ENCODE measurements at places on chromosomes 1 and 21.
A peak's percentile ranks its signal among the peaks of the same experiment; 100 is the strongest.

DNA sequence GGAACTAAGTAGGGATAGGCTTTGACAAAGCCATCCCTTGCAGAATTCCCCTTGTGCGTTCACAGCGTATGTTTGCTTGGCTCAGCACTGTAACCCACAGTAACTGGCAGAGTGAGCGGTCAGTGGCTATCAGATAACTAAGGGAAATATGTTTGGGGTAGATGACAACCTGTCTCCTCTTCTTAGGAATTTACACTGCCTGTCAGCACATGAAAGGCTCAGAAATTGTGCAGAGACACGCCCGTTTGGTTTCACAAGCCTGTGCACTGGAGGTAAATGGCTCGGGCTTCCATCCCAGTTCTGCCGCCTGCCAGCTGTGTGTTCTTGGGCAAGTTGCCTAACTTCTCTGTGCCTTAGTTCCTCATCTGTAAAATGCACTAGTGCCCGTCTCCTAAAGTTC lies 101.2 kb downstream of the PRDM2 start:
- DNase-seq: no peak

- no peak for DNase-seq
Measured at GRCh38 chr1:87106867-87107266, 192.4 kb downstream of the HS2ST1 start.

- DNase-seq: no peak
Measured at GRCh38 chr1:153939476-153939875, 7.0 kb downstream of the DENND4B start.

- no peak for DNase-seq
Measured at GRCh38 chr1:40742363-40743061, 41.1 kb upstream of the KCNQ4 start.

- DNase-seq: no peak
Measured at GRCh38 chr1:83026745-83027144, 972.2 kb downstream of the TTLL7 start.

DNA sequence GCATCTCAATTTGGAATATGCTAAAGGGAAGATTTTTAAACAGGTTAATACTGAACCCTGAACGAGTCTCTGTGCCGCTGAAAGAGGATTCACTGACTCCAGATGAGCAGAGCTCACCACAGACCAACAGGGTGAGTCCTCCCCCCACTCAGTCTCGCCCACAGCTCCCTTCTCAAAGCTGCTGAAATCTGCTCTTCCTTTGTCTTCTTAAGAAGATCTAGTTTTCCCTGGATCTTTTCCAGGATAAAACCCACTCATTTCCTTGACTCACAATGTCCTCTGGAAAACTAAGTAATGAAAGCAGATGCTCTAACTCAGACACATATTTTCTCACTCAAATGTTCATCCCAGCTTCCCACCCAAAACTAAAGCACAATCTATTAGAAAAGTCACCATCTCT lies 447.0 kb upstream of the PKN2 start:
- DNase-seq: no peak

DNA sequence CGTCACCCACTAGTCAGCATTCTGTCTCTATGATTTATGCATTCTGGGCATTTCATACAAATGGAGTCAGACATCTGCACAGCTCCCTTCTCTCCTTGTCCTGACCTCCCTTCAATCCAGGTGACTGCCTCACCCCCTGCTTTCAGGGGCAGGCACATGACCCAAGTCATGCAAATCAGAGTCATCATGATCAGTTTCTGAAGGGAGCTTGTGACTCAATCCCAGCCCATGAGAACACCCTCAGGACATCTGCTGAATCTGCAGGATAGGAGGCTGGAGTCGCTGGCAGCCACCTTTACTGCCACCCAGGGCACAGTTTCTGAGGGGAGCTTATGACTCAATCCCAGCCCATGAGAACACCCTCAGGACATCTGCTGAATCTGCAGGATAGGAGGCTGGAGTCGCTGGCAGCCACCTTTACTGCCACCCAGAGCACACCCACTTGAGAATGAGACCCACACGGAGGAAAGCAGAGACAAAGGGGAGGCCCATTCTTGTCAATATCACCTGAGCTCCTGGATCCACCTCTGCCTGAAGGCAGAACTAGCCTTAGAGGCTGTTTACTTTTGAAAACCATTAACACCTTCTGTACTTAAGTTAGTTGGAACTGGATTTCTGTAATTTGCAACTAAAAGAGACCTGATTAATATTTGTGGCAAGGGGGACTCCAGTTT lies 62.3 kb upstream of the SLC25A33 start:
- DNase-seq: peak; percentile 77

DNA sequence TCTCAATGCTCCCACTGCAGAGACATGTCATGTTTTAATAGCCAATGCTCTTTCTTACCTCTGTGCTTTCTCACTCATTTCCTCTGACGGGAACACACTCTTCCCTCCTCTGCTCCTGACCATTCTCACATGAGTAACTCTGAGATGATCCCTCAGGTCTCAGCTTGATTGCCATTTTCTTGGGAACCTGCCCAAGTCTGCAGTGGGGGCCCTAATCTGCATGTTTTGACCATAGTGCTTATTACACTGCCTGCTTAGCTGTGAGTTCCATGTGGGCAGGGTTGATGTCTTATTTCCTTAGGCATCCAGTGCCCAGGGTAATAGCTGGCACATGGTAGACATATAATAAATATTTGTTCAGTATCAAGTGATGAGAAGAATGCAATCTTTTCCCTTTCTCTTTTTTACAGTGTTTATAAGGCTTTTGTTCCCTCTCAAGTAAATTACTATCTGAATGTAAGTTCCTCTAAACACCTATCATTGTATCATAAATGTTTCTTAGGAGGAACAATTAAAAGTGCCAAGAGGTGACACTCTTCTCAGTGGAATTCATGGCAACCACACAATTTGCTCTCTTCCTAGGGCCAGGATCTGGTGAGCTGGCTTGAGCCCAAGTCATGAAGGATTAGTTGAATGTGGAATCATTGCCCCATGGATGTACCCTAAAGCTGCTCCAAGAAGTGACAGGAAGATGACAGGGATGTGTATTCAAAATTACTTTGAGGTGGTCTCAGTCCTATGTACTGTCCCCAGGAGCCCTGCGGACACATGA lies 485.4 kb upstream of the USP24 start:
- peak; percentile 39 for DNase-seq

- DNase-seq: no peak
Measured at GRCh38 chr1:228259951-228260350, 52.1 kb downstream of the OBSCN start.

DNA sequence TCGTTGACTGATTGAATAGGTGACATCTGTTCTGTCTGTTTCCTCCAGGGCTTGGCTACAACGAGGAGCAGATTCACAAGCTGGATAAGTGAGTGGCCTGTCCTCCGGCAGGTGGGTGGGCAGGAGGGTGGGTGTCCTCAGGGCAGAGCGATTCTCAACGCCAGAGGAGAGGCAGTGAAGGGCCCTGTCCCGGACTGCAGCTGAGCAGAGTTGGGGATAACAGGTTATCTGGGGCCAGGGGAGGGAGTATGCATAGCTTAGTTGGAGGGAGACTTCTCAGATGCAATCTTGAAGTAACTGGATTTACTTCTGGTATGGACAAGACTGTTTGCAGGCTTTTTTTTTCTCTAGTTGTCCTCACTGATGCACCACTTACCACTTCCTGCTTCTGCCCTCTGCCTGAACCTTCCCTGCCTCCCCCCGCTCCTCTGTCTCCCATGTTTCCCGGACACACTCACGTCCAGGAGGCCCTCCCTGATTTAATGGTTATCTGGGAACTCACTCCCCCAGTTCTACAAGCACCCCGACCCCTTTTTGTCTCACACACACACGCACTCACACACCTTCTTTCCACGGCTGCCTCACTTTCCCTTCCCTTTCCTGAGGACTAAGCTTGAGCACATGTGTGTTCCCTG lies 16.4 kb upstream of the RASSF5 start:
- DNase-seq: peak; percentile 57

DNA sequence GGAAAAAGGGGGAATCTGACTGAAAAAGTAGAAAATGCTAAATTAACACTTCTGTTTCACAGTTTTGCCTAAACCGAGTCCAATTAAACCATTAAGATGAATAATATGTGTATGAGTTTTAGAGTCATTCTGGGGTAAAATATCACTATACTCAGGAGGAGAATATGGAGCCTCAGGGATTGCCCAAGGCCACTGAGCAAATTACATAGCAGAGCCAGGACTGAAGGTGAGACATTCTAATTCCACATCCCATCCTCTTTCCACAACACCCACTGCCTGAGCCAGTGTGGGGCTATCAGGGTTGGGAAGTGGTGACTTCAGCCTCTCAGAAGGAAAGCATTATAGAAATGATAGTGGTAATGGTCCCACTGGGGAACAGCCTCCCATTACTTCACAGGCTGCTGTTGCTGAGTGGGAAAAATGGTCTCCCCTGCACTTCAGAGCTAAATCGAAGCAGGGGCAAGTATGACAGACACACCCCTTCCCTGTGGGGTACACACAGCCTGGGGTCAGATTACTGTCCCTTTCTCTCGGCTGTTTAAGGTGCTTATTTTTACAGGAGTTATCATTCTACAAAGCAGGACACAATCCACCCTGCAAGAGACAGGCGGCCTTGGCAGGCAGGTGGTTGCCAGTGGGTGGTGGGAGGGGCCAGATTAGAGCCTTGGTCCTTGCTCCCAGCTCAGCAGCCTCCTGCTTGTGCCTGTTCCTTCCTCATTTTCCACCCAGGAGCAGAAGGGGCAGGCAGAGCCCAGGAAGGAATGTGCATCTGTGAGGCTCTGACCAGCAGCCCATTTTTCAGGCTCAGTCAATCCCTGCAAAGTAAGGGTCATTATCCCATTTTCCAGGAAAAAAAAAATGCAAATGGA lies 9.5 kb upstream of the BCAR3 start:
- DNase-seq: no peak

DNA sequence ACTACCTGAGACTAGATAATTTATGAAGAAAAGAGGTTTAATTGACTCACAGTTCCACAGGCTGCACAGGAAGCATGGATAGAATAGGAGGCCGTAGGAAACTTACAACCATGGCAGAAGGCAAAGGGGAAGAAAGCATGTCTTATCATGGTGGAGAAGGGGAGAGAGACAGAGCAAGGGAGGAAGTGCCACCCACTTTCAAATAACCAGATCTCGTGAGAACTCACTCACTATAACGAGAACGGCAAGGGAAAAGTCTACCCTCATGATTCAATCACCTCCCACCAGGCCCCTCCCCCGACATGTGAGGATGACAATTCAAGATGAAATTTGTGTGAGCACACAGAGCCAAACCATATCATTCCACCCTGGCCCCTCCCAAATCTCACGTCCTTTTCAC lies 4.7 kb upstream of the C21orf91 start:
- no peak for DNase-seq

- DNase-seq: peak; percentile 8
Measured at GRCh38 chr21:44765231-44766013, 36.2 kb downstream of the UBE2G2 start.

DNA sequence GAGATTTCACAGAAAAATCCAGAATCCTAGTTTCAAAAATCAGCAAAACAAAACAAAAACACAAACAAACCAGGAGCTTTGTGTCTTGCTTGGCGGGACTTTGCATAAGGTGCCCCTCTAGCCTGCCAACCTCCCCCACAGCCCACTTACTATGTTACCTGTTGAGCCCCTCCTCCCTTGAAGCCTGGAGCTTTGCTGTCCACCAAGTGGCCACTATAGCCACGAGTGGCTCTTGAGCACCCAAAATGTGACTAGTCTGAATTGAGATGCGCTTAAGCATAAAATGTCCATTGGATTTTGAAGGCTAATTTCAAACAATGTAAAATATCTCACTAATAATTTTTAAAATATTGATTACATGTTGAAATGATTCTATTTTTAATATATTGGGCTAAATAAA lies 12.2 kb downstream of the TFAP2E start:
- no peak for DNase-seq

- no peak for DNase-seq
Measured at GRCh38 chr1:85371021-85371420, 93.9 kb downstream of the DDAH1 start.

- DNase-seq: no peak
Measured at GRCh38 chr1:115830963-115831362, 10.0 kb downstream of the NHLH2 start.

DNA sequence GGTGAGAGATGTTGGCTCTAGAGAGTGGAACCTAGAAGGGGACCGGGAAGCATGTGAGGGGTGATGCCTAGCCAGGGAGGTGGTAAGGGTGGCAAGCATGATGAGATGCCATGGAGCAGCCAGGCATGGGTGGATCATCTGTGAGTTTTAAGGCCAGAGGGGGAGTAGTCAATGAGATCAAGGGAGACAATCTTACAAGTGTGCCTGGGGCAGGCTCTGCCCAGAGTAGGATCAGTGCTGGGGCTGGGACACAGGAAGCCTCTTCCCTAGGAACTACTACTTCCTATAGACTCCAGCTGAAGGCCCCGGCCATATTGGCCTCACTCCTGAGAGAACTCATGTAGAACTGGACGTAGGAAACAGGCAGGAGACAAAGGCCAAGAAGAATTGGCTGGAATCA lies 192.4 kb upstream of the CSF3R start:
- no peak for DNase-seq

DNA sequence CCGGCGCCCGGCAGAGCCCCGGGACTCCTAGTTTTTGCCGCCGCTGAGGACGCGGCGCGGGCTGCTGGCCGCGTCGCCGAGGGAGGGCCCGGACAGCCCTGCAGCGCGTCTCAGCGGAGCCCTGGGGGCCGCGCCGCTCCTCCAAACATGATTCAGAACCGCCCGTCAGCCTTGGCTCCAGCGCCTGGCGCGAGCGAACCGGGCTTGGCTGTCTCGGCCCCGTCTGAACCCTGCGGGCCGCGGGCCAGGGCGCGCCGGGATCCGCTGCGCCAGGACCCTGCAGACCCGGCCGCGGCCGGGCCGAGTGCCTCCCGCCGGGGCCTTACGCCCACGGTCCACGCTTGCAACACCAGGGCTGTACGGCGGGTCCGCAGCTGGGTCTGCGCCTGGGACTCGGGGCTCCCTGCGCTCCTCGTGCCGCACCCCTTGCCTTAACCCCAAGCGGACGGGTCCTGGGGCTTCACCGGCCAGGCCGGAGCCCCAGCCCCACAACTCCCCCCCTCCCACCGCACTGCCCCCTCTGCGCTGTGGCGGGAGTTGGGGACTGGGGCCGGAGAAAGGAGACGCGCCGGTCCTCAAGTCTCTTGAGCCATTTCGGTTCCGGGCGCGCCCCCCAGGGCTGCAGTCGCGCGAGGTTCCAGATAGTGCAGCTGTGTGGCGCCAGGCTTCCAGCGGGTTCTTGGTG lies 48.4 kb upstream of the CD34 start:
- DNase-seq: no peak

DNA sequence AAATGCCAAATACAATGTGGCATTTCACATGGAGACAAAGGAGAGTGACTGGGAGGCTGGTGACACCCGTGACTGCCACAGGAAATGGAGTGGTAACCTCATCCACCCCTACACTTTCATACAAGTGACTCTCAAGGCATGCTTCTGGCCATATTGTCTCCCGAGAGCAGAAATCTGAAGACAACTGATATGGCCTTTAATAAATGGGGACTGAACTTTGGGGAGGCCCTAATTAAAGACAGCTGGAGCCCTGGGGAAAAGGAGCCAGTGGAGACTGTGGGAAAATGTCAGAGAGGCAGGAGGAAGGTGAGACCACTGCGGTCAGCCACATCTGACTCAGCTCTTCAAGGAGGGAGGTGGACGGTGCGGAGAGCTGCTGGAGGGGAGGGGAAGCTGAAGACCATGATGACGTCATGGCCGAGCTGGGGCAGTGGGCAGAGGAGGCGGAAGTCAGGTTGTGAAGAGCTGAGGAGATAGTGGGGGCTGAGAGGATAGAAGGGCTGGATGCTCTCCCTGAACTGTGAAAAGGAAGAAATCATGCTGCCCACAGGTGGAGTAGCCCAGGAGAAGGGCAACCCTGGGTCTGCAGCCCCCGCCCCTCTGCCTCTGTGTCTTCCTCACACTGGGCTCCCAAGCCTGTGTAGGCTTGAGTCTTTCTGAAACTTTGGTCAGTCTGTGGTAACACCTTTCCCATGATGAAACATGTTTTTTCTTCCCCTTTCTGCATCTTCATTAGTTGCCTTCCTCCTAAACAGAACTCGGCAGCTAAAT lies 14.0 kb upstream of the NCF2 start:
- DNase-seq: no peak
